NCI-H2081 treated with DMSO at 0.1 percent for 48 hours (cell line): ENCODE measurements at places on chromosomes 12 and 14.
A peak's percentile ranks its signal among the peaks of the same experiment; 100 is the strongest.

GRCh38 chr14:102922490-102923200 lies at the start of gene AMN:
AMN (plus strand) TSS chr14:102922663; CDS start chr14:102922689, 26 bp downstream.
- DNase-seq: no peak

DNA sequence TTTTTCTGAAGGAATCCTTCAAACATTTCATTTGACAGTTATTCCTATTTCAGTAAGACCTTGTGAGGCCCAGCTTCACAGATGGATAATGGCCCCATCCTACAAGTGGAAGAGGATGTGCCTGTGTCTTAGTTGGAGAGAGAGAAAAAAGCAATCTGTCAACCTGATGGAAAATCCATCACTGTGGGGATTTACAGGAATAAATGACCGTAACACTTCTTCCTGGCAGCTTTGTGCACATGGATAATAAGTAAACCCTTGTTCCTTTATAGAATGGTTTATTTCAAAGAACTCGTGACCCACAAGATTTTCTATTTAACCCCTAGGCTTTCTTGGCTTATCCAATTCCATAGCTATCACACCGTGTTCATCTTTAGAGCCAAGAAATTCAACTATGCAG lies 121.4 kb upstream of the PCED1B start:
- DNase-seq: no peak

DNA sequence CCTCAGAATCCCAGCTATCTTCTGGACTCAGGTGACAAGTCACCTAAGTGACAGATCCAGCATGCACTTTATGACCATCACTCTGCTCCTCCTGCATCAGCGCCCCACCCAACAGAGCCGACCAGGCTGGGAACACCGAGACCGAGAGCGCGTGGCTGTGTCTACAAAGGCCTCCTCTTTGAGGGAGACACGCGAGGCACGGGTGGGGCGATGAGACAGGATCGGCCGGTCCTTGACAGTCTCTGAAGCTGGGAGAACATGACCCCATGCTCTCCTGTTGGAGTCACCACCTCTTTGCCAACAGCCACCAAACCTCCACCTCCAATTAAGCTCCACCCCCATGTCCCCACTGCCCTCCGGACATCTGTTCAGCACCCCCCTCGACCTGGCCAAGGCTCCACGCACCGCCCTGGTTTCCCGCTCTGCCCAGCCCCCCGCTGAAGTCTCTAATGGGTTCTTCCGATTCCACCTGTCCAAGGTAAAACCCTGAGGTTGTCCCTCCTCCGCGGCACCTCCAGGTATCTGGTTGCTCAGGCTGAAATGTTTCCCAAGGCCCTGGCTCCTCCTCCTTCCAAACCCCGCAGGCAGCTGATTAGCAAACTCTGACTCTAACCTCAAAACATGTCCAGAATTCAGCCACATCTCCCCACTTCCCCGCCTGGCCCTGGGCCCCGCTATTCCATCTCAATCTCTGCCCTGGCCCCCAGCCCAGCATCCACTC lies 31.5 kb downstream of the HSP90AA1 start:
- no peak for DNase-seq

- no peak for DNase-seq
Measured at GRCh38 chr12:111869671-111870070, 27.6 kb downstream of the MAPKAPK5 start.

GRCh38 chr12:50121641-50122040 lies 9.6 kb downstream of the COX14 start:
- DNase-seq: no peak

DNA sequence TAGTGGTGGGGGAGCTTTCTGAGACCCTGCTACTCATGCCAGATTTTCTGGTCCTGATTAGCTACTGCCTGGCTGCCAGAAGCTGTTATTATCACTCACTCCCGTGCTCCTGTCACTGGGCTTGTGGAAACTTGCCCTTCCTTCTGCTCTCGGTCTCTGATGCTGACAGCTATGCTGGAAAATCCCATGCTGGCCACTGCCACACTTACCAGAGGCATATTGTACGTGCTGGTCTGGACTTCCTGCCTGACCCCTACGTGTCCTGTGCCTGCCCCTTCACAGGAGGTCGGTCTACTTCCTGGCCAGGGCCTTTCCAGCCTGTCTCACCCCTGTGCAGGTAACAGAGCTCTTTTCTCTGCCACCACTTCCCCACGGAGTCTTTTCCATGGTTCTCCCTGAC lies 149.4 kb upstream of the PLEKHG7 start:
- DNase-seq: no peak

- DNase-seq: peak; percentile 53
Measured at GRCh38 chr12:501722-502447, 42.1 kb downstream of the B4GALNT3 start.

DNA sequence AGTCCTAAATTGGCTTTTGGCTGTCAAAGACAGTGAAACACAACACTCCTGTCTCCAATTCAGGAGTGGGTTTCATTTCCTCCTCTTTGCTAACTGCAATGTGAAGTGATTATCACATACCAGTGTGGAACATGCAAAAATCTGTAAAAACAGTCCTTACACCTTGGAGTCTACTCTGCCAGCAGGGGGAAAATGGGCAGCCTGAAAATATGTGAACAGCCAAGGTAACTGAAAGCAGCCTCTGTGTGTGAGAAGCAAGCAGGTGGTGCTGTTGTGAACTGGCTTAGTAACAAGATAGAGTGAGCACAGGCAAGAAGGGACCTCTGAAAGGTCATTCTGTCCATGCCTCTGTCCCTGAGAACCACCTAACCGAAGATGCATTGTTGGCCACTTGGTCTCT lies 6.0 kb downstream of the PRMT8 start:
- DNase-seq: no peak

- no peak for DNase-seq
Measured at GRCh38 chr12:105443802-105444652, 113.5 kb downstream of the C12orf75 start.

GRCh38 chr14:90305176-90305601 lies 26.6 kb downstream of the NRDE2 start:
- no peak for DNase-seq

DNA sequence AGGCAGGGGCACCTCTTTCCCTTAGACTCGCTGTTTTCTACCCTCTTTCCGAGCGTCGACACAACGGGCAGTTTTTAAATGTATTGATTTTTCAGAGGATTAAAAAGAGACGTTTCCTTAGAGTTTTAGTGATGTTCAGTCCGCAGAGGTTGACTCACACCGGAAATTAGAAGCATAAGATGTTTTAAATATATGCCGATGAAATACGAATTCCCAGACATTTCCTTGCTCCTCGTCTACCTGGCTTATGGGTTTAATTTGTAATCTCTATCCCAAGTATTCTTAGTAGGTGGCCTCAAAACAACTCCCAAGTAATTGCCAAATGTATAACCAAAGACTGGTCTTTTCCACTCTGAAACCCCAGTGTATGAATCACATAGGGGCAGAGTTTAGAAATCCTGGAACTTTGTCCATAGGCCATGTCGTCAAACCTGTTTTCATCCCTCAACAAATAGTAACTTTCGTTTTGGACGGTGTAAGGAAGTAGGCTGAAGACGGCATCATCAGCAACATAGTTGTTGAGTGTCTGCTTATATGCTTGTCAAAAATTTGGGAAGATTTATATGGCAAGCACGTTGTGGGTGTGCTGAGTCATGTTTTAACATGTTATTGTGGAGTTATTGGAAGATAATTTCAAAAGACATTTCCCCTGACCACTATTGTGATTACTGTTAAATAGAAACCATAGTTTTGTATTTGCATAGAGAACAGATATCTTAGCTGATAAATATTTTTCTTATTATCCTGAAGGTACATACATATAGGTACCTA lies 824 bp downstream of the TBK1 start:
- no peak for DNase-seq

GRCh38 chr14:63725786-63726460 lies 1.9 kb downstream of the SGPP1 start:
- DNase-seq: no peak

GRCh38 chr14:36245223-36245622 lies 68.7 kb upstream of the PTCSC3 start:
- no peak for DNase-seq

DNA sequence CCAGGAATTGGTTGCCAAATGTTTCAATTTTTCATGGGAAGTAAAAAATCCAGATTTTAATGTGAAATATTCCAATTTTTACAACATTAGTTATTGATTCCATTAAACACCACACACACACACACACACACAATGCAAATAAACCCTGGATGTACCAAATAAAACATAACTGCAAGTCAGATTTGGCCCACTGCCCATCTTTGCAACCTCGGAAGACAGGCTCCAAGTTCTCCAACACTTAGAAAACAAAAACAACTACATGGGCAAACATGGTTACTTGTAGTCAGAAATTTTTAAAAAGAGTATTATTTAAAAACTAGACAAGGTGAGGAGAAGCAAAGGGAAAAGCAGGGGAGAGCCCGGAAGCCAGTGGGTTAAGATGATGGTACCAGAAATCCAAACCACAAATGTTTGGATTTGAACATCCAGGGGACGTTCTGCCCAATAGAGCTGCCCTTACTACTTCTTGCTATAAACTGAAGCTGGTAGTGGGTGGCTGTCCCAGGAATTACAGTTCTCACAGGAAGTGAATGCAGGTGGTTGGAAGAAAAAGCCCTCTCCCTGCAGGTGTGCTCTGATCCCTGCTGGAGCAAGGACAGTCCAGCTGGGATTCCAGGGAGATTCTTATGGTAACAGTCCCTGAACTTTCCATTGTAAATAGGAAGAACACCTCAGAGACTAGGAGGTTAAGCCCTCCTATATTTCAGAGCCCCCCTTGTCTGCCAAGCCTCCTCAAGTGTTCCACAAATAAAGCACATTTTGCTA lies 111.7 kb downstream of the SLC25A21 start:
- DNase-seq: no peak

DNA sequence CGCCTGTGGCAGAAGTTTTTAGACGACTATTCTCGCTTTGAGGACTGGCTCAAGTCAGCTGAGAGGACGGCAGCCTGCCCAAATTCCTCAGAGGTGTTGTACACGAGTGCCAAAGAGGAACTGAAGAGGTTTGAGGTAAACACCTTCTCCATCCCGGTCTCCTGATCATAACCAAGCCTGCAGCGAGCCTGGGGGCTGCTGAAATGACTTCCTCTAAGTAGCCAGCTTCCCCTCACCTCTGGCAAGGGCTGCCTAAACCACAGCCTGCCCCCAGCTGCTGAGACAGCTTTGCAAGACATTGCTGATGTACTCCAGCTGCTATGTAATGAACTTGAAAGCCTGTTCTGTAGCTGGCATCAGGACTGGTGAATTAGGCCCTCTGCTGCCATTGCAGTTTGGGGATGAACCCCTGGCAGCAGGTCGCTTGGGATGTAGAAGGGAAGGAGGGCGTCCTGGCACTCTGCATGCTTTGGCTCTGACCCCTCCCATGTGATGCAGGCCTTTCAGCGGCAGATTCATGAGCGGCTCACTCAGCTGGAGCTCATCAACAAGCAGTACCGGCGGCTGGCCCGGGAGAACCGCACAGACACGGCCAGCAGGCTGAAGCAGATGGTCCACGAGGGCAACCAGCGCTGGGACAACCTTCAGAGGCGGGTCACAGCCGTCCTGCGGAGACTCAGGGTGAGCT lies 84.6 kb downstream of the ESR2 start:
- DNase-seq: no peak

- DNase-seq: no peak
Measured at GRCh38 chr12:11651785-11652184, 2.3 kb downstream of the ETV6 start.

DNA sequence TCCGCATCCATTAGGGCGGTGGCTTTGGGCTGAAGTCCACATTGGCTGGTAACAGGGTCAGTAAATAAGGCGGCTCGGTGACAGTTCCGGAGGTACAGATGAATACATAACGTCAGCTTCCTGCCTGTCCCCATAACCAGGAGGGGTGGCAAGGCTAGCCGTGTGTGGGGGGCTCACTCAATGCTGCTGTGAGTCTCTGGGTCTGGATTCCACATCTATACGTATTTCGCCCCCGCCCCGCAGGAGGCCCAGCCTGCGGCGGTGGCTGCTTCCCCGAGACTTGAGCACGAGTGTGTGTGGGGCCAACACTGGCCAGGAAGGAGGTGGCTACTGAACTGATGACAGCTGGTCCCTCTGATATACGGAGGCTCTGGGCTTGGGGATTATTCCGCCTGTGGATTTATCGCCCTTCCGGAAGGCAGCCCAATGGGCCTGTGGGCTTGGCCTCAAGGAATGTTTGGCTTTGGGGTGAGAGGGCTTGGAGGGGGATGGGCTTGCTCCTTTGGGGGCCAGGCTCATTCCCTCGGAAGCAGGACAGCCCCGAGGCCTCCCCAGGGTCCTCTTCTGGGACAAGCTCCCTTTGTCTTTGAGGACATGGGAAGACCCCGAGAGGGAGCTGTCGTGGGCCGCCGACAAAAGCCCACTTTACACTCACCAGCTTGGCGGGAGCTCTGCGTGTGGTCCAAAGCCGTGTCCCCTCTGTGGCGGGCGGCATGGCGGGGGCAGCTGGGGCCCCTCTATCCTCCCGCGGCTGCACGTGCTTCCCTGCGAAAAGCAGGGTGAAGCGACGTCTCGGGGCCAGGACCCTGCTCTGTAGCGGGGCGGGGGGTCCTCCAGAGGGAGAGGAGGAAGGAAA lies 82.1 kb downstream of the KIF26A start:
- no peak for DNase-seq
